NB4 (cell line): ENCODE measurements at places on chromosomes 4 and X.
A peak's percentile ranks its signal among the peaks of the same experiment; 100 is the strongest.

- peak; percentile 60 for DNase-seq
Observed at GRCh38 chr4:173121076-173121561, 47.5 kb upstream of the GALNT7 start.

- no peak for DNase-seq
Observed at GRCh38 chr4:74527049-74527448, 82.1 kb downstream of the AREG start.

GRCh38 chr4:17511051-17511450 lies 839 bp downstream of the QDPR start:
- peak; percentile 45 for DNase-seq

DNA sequence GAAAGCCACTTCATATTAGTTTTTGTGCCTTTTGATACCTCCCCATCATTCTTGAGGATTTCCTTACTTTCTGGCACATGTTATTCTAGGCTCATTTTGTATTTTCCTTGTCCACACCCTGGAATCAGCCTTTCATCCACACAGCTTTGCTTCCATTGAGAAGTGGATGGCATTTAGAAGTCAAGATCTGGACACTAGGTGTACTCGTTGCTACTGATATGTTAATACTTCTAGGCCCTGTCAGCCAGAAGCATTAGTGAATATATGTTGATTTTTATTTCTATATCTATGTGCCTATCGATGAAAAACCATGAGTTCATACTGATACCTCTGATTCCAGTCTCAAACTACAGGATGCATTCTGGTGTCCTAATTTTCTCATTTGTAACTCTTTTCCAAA lies 73.2 kb downstream of the ARHGAP24 start:
- no peak for DNase-seq
